ENCODE measurements at places on chromosomes 7 and 10.
A peak's percentile ranks its signal among the peaks of the same experiment; 100 is the strongest.

DNA sequence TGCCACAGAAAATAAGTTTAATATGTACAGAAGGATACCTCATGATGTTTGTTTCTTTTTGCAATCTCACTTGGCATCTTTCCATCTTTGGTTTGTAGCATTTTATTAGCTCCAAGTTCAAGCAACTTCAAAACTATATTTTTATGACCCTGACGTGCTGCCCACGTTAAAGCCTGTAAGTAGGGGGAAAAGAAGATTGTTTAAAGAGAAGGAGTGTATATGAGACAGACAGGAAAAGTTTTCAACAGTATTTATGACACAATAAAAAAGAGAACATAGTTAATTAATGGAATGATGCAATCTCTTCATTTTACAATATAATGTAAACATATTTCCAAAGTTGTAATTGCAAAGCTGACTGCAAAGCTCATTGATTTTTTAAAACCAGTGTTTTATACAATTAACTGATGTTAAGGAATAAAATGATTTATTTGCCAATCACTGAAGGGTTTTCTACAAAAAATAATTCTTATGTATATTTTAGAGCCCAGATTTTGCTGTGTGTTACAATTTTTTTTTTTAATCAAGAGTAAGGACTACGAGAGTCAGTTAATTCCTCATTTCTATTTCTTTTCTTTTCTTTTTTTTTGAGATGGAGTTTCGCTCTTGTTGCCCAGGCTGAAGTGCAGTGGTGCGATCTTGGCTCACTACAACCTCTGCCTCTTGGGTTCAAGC lies 42.5 kb downstream of the ASZ1 start:
- no peak for DNase-seq

- no peak for DNase-seq
Measured at GRCh38 chr10:115436999-115437398, 343.8 kb downstream of the ATRNL1 start.

DNA sequence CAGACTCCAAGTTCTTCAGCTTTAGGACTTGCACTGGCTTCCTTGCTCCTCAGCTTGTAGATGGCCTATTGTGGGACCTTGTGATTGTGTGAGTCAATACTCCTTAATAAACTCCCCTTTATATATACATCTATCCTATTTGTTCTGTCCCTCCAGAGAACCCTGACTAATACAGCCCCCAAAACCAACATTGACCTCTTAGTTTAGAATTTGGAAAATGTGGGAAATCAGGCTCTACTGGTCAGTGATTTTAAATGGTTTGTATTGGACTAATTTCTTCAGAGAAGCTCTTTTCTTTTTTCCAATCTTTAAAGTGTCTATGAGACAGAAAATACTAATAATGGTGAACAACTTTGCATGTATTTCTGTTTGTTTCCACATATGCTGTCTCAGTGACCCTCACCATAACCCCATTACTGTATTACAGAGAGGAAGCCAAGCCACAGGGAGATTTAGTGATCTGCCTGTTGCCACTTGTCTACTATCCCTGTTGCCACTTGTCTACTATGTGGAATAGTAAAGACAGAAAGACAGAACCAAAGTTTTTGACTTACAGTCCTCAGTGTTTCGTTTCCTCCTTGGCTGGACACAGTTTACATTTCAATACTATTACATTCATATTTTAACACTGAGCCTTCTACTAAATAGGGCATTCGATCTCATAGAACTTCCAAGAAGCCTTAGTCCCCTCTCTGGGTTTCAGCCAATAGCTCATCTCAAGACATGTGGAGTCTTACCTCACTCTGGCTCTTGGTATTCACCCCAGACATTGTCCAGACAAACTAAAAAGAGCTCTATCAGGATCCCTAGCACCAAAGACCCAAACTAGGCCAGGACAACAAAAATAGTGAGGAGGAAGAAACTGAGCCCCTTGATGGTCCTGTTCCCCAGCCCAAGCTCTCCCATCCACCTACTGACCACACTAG lies 121.0 kb downstream of the AKR1D1 start:
- no peak for DNase-seq

GRCh38 chr7:25615593-25615992 lies 387.3 kb upstream of the NPVF start:
- no peak for DNase-seq

DNA sequence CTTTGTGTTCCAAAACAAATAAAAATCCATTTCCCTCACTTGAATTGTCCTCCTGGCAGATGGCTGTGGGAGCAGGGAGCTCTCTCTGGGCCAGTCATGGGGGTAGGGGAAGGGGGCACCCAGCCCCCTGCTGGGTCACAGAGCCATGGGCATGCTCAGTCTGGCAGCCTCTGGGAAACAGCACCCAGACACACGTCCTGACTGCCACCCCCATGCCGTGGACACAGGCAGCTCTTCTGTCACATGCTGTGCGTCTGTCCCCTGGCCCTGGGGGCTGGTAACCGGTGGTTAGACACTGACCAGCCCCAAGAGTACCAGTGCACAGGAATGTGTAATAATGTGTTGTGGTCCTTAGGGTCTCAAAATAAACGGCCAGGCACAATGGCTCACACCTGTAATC lies 47.0 kb downstream of the RASGEF1A start:
- DNase-seq: no peak

GRCh38 chr10:72334196-72334824 lies 20.4 kb downstream of the DNAJB12 start:
- peak; percentile 51 for DNase-seq

DNA sequence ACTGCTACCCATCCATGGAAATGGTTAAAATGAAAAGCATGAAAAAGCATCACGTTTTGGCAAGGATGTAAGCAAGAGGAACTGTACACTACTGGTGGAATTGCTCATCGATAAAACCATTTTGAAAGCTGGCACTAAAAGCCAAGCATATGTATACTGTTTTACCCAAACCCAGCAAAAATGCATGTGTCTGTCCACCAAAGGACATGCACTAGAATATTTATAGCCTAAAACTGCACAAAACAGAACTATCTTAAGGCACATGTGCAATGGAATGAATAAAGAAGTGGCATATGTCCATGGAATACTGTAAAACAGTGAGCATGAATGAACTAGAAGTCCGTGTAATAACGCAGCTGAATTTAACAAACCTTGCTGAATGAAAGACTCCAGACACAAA lies 22.9 kb downstream of the RBAK start:
- no peak for DNase-seq

- DNase-seq: no peak
Measured at GRCh38 chr10:91575044-91575610, 57.7 kb downstream of the PPP1R3C start.

DNA sequence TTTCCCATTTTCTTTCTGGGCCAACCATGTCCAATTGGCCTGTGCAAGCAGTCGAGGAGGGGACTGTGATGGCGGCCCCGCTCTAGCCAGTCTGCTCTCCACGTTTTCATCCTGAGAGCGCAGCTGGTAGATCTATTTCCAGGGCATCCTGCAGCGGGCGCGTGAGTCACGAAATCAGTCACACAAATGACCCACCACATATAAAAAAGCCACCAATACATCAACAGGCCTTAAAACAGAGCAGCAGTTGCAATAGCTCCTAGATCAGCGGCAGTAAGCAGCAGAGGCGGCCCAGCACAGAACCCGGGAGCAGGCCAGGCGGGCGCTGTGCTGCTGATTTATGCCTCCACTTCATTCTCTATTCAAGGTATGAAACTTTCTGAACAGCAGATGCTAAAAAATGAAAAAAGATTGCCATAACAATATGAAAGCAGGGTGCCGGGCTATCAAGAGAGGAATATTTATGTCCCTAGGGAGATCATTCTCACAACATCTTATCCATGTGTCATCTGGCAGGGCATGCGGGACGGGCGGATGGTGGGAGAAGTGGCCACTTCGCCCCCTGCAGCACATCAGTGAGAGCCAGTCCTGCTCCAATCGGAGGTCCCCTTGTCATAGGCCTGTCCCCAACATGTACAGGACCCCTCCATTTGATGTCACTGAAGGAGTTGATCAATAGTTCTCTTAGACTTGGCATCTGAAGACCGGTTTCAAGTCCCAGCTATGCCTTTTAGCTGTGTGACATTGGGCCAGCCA lies 98.0 kb upstream of the GPR26 start:
- DNase-seq: no peak

Measured in amygdala (tissue), 56 donors.